Right lung (tissue), 10 donors: ENCODE measurements at places on chromosomes 1 and 21. TPM values are rescaled to one million over a fixed set of nuclear protein-coding genes. Genes with fewer than 3 reads are reported as not detected.

The ZYG11B gene
- polyA plus RNA-seq, result 21.2 TPM

The CD55 gene
- polyA plus RNA-seq, result 96.5 TPM

The DDR2 gene
- polyA plus RNA-seq, result 20.4 TPM

The ECM1 gene
- 3.2 TPM for polyA plus RNA-seq

The SETDB1 gene
- polyA plus RNA-seq, result 67.5 TPM

The S100A7 gene
- polyA plus RNA-seq, result not detected

The DNAJC16 gene
- polyA plus RNA-seq, result 14.8 TPM

The MAN1C1 gene
- polyA plus RNA-seq, result 12.3 TPM

The PSRC1 gene
- 46.6 TPM for polyA plus RNA-seq

The H3-3A gene
- 1,293 TPM for polyA plus RNA-seq

The NTNG1 gene
- polyA plus RNA-seq, result 22.2 TPM

The RHCE gene
- polyA plus RNA-seq, result 0.94 TPM

The SASS6 gene
- 8.0 TPM for polyA plus RNA-seq

The ASCL5 gene
- 0.28 TPM for polyA plus RNA-seq

The ASPM gene
- polyA plus RNA-seq, result 53.9 TPM

The MFSD2A gene
- polyA plus RNA-seq, result 159 TPM

The NBPF10 gene
- polyA plus RNA-seq, result 2.1 TPM
